Aorta (tissue), 5 donors: ENCODE measurements at places on chromosomes 16 and 17.

DNA sequence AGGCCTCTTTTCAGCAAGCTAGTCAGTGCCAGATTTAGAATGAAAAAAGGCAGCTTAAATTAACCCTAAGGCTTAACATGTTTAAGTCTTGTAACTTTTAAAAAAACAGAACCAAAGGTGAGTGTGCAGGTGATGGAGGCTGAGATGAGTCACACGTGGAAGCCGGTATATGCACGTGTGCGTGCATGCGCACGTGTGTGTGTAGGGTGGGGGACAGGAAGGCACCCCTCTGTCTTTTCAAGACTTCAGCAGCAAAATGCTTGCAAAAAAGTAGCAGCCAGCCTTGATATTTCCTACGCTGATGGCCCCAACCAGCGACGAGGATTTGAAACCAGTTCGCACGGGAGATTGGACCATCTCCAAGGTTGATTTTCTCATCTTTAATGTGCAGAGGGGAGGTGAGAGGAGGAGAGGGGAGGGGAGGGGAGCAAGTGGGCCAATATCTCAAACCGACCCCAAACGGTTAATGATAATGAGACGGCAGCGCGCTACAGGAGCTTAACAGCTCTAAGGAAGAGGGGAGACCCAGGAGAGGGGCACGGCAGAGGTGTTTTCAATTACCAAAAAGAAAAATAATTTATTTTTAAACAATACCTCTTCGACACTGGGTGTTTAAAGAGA is 154.7 kb downstream of the ZNF423 start:
- DNase-seq, result no peak

DNA sequence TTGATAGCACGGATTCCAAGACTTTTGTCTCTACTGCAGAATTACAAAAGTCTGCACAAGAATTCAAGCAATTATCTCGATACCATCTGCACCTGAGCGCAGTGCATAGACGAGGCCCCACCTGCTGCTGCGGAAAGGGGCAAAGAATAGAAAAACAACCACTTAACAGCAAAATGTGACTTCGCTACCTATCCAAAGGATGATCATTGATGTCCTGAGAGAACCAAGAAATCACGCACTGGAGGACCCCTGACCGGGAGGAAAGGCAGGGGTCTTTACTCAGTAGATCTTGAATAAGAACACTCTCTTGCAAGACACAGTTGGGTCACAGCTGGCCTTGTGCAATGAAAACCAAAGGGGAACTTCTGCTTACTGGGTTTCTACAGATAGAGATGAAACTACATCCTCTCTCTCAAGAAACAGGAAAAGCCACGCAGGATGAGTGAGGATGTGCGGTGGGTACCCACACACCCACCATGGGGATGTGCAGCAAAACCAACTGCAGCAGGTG is 147.4 kb upstream of the RPH3AL start:
- no peak for DNase-seq

GRCh38 chr17:38711792-38712571 is 6.9 kb downstream of the MLLT6 start:
- no peak for DNase-seq

- peak; percentile 63 for DNase-seq
Observed at GRCh38 chr17:79083191-79083971, 8.8 kb downstream of the ENGASE start.

- DNase-seq, result peak; percentile 94
Observed at GRCh38 chr16:10385725-10386516, at the start of gene ATF7IP2. TSS of gene ATF7IP2 (plus strand) at chr16:10386061. CDS start at chr16:10430621, 44,560 bp downstream.

- DNase-seq, result no peak
Observed at GRCh38 chr17:8175795-8176196, 384 bp downstream of the TMEM107 start.

DNA sequence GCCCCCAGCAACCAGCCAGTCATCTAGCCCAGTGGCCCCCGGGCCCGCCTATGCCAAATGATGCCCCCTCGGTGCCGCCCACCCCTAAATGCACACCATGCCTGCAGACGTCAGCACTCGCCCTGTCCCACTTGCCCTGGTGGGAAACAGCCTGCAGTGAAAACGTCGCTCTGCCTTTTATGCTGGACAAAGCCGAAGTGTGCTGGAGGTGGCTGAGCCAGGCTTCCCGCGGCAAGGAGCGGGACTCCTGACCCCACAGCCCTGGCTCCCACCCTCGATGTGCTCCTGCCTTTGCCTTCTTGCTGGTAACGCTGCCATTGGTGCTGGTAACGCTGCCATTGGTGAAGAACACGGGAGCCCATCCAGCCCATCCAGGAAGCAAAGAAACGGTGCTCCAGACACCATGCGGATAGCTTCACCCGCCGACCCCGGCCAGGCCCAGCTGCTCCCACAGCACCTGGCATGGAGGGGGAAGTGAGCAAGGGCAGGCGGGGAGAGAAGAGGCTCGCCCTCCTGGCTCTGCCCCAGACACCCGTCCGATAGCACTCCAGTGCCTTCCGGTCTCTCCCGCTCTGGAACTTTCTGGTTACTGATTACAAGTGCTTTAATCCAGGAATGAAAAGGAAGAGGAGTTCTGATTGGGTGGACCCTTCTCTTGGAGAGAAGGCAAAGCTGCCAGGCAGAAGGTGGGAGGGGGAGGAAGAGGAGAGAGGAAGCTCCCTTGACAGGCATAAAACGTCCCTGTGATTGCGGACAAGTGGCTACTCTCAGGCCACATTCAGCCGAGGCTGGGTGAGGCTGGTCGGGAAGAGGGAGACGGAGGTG is 4.0 kb upstream of the BAIAP2 start:
- DNase-seq, result peak; percentile 42

- DNase-seq, result no peak
Observed at GRCh38 chr17:73091770-73092522, 542 bp downstream of the SLC39A11 start.

GRCh38 chr17:46063241-46063640 is 64.2 kb downstream of the STH start:
- no peak for DNase-seq
